ENCODE measurements at places on chromosomes 1 and 21.

DNA sequence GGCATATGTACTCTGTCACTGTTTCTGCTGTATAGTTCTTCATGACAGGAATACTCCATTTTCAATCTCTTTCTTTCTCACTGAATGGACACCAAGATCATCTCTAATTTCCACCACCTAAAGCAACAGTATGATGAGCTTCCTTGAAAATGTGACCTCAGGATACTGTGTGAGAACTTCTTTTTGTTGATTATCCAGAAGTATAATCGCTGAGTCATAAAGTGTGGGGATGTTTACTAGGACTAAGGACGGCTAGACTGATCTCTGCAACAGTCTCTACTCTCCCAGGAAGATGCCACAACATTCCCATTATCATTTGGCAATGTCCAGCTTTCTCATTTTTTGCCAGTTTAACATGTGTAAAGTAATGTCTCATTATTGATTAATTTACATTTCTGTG is 70.3 kb downstream of the TNFSF18 start:
- no peak for DNase-seq

DNA sequence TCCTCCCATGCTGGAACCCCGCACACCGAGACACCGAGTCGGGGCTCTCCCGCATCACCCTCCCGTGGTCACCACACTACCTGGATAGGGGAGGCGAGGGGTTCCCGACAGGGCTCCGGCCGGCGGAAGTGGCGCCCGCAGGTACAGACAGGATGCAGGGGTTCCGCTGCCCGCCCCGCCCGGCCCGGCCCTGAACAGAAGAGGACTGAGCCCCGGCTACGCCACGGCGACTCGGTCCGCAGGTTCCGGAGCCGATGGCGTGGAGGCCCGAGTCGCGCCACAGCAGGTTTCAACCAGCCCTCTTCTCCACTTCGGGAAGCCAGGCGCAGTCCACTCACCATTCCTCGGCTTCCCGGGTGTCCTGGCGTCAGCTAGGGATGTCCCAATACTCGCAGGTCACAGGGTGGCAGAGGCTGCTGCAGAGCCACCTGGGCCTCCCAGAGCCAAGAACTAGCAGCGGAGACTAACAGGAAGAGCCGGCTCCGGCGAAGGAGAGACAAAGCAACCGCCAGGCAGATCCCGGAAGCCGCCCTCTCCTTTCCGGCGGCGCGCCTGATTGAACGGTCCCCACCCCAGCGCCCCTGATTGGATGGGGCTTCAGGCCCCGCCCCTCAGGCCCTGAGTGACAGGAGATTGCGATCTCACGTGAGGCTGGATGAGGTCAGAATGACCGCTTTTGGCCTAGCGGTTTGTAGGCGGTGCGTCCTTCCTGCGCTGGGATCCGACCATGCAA is at the start of gene ZNF669:
TSS of gene ZNF669 (minus strand) at position 498 of the 733 bp plus-strand sequence. CDS start at position 341, 157 bp downstream.
- peak; percentile 95 for DNase-seq

DNA sequence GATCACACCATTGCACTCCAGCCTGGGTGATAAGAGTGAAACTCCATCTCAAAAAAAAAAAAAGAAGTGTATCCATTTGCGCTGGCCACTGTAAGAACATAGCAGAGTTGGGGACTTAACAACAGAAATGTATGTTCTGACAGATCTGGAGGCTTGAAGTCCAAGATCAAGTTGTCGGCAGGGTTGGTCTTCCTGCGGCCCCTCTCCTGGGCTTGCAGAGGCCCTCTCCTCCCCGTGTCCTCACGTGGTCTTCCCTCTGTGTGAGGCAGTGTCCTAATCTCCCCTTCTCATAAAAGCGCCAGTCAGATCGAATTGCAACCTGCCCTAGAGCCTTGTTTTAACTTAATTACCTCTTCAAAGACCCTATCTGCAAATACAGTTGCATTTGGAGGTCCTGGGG is 52.6 kb downstream of the MT1HL1 start:
- no peak for DNase-seq

GRCh38 chr1:36729716-36730510 is 247.2 kb upstream of the CSF3R start:
- DNase-seq = no peak

DNA sequence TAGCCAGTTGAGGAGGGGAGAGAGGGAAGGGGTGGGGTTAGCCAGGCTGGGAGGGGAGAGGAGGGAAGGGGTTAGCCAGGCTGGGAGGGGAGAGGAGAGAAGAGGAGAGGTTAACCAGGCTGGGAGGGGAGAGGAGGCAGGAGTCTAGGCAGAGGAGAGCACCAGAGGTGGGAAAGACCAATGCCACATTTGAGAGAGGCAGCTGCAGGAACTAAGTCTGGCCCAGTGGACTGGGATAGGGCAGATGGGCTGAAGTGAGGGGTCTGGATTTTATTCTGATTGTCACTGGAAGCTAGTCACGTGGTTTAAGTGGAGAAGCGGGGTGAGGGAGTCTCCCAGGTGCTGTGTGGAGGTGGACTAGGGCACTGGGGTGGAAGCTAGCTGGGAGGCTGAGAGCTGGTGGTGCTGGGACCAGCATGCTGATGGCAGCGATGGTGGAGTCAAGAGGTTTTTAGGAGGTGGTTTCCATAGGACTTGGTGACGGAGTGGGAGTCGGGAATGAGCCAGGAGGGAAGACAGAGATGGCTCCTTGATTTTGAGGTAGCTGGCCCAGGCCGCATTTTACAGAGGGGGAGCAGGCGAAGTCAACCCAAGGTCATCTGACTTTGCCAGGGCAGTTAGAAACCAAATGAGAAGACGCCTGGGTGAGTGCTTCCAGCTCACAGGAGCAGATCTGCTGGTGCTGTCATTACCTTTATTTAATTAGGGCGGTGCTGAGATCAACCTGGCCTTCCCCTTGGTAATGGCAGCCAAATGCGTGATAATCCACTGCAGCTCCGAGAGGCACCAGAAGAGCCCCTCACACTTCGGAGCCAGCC is 42.8 kb downstream of the DISP3 start:
- DNase-seq = no peak

DNA sequence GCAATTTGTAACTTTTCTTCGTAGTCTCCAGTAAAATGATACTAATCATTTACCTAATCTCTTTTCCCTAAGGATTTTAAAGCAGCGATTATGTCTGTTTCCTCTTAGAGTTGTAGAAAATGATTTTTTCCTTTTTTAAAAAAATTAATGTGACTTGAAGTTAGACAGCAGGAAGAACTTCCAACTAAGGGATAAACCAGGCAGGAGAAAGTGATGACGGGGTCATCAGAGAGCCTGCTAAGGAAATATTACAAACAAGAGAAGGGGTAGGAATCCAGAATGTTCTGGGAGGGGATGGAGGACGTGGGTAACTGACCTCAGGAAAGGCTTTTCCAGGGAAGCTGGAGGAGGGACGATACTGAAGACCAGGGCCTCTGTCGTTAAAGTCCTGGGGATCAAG is 8.8 kb upstream of the ETV3L start:
- no peak for DNase-seq

DNA sequence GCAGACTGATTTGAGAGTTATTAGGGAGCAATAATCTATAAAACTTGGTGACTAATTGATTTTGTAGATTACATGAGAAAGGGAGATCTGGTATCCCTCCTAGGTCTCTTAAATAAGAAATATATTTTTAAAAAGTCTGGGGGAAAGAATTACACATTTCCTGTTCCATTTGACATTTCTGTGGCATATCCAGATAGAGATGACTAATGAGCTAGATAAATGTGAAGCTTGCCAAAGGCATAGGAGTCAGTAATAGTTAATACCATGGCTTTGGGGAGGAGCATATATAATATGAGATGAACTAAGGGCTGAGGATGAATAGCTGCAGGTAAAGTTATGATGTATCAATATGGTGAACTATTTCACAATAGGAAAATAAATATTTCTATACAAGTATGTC is 663.7 kb downstream of the PTPRC start:
- DNase-seq = no peak

DNA sequence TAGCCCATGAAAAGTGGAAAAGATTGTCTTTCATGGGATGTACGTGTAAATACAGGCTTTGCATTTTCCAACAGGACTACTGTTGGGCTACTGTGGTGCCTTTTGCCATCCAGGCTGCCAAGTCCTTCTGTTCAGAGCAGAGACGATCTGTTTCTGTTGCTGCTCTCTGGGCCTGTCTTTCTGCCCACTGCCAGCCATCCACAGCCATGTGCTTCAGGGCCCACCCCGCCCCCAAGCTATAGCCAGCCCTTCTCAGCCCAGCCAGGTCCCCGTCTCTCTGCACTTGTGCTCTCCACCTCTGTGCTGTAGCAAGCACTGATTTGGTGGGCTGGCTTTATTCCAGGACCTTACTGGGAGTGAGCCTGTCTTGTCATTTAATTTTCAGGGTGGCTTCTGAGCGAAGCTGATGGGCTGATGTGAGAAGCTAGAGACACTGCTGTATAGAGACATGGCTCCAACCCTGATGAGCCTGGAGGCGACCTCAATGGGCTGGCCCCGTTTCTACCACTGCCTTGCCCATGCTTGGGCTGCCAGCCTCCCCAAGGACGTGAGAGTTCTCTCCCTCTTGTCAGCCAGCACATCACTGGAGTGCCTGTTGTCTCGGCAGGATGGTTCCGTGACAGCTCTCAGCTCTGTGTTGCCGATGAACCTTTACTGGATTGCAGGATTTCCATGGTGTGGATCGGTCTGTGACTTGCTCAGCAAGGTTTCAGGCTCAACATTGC is 137.8 kb downstream of the PEX14 start:
- no peak for DNase-seq

- DNase-seq = no peak
Observed at GRCh38 chr21:34919406-34919805, 129.7 kb downstream of the RUNX1 start.

GRCh38 chr1:234102583-234102982 is 198.1 kb downstream of the SLC35F3 start:
- DNase-seq = no peak

- DNase-seq = no peak
Observed at GRCh38 chr1:245008761-245009160, 144.4 kb upstream of the HNRNPU start.
